ENCODE measurements at places on chromosomes 5 and 9. TPM values are rescaled to one million over a fixed set of nuclear protein-coding genes. Genes with fewer than 3 reads are reported as not detected.

The KCNMB1 gene
- not detected for total RNA-seq

- no peaks in the 10 kb centered on the region for H3K36me3 ChIP-seq
- no peak overlapping the region for H3K4me3 ChIP-seq
- no peaks in the 10 kb centered on the region for H3K4me1 ChIP-seq
- no peaks in the 10 kb centered on the region for H3K27me3 ChIP-seq
- no peak overlapping the region for H3K27ac ChIP-seq
- no peak for DNase-seq
These were observed 90.3 kb downstream of the ZNF474 start for GRCh38 chr5:122219436-122220166.

DNA sequence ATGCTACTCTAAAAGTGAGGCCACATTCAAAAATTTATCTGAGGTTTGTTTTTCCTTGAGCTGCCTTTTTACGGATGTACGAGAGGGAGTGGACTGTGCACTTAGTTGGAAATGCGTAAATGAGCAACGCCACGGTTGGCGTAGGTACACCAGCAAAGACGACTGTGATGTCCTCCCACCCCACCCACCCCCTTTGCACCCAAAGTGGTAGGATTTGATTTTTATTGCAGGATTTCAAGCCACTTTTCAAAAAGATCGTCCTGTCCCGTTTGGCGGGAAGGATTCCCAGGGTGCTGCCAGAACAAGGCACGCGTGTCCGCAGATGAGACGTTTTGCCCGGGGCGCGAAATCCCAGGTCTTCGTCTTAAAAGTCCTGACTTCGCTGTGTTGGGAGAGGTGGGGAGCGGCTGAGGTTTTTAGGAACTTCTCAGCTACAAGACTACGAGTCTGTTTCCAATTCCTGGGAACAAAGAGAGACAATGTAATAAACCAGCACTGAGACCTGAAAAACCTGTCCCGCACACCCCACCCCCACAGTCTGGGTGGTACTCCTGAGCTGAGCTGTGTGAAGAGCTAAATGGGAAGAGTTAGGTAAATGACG is 1.0 kb upstream of the TLE1 start:
- peak; percentile 41 for DNase-seq
- peaks cover 17% of the 10 kb centered on the region for H3K4me1 ChIP-seq
- H3K36me3 ChIP-seq, result no peaks in the 10 kb centered on the region

The SOHLH1 gene
- total RNA-seq, result not detected

DNA sequence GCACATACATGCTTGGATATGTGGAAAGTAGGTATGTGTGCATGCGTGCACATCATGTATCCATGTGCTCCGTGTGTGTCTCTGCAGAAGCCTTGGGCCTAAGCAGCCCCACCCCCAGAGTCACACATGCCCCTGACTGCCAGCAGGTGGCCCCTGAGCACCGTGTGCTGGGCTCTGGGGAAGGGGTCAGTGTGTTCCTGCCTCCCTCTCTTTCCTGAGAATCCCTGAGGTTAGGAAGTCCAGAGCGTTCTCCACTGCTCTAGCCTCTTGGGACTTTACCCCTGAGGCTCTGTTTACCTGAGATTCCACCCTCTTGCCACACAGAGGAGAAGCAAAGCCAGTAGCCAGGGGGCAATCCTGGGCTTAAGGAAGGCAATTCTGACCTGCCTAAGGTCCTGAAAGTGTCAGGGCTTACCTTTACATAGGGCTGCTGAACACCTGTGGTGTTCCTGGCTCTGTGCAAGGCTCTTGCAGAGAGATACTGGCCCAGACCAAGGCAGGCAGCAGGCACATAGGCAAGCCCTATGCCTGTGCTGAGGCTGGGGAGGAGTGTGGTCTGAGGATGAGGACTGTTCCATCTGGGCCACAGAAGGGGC is 207.3 kb downstream of the TMEM38B start:
- H3K4me3 ChIP-seq, result no peak overlapping the region
- DNase-seq, result peak; percentile 20
- no peak overlapping the region for H3K27ac ChIP-seq
- no peaks in the 10 kb centered on the region for H3K36me3 ChIP-seq
- no peaks in the 10 kb centered on the region for H3K27me3 ChIP-seq
- H3K4me1 ChIP-seq, result no peaks in the 10 kb centered on the region

The PTGS1 gene
- 13.4 TPM for total RNA-seq

GRCh38 chr5:170195961-170196360 is 36.8 kb upstream of the C5orf58 start:
- no peaks in the 10 kb centered on the region for H3K4me1 ChIP-seq
- H3K4me3 ChIP-seq, result no peak overlapping the region
- DNase-seq, result no peak
- H3K36me3 ChIP-seq, result no peaks in the 10 kb centered on the region

DNA sequence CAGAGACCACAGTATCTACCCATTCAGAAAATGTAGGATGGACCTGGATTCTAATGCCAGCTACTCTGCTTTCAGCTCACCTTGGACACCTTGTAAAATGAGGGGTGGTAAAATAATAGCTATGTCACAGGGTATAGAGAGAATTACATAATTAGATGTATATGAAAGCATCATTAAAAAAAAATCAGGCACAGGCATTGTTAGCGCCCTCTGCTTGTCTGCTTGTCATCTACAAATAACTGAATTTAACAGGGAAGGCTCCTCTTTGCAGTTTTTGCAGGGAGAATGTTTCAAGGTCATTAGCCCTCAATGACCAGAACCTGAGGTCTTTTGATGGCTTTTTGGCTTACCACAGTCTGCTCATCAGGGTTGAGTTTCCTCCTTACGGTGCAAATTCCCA is 58.0 kb downstream of the GPR21 start:
- peaks cover 5% of the 10 kb centered on the region for H3K36me3 ChIP-seq
- H3K4me1 ChIP-seq, result no peaks in the 10 kb centered on the region
- no peak overlapping the region for H3K27ac ChIP-seq
- H3K27me3 ChIP-seq, result no peaks in the 10 kb centered on the region

The PTGER4 gene
- total RNA-seq, result 5.4 TPM

The CCNO gene
- total RNA-seq, result not detected

DNA sequence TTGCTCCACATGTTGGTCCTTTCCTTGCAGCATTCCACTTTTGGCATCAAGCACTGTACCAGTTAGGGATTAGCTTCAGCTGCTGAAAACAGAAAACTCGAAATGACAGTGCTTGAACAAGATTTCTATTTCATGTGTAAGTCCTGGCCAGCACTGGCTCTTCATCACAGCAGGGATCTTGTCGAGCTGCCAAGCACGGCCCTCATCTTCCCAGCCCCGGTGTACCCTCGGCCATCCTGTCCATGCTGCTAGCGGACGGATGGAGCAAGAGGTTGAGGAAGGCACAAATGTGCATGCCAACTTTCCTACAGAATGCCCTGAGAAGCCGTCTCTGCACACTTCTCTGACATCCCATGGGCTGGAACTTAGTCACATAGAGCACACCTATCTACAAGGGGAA is 130.6 kb downstream of the TENT4A start:
- no peaks in the 10 kb centered on the region for H3K36me3 ChIP-seq
- no peaks in the 10 kb centered on the region for H3K27me3 ChIP-seq
- H3K27ac ChIP-seq, result no peak overlapping the region
- H3K4me1 ChIP-seq, result no peaks in the 10 kb centered on the region
- DNase-seq, result no peak

The LCN9 gene
- not detected for total RNA-seq

The CDX1 gene
- total RNA-seq, result 0.33 TPM

The PTRH1 gene
- total RNA-seq, result 13.1 TPM

- H3K27me3 ChIP-seq, result no peaks in the 10 kb centered on the region
- H3K27ac ChIP-seq, result no peak overlapping the region
- H3K4me1 ChIP-seq, result peaks cover 17% of the 10 kb centered on the region
- peak; percentile 52 for DNase-seq
- no peak overlapping the region for H3K4me3 ChIP-seq
- H3K36me3 ChIP-seq, result peaks cover 3% of the 10 kb centered on the region
These were observed 4.1 kb downstream of the GALNT10 start for GRCh38 chr5:154194345-154195329.

DNA sequence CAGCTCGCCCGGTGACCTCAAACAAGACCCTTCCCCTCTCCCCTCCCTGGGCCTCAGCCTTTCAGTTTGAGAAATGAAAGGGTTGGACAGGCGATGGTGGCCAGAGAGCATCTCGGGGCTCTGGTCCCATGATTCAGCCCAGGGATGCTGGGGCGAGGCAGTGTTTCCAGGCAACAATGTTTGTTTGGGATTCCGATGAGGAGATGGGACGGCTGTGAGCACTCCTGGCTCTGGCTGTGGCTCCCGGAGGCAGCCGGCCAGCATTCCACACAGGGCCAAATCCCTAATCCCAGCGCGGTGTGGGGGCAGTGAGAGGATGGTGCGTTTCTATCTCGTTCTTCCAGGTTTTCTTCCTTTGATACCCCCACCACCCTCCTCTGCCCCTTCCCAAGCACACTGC is 66.0 kb downstream of the HMCN2 start:
- peaks cover 15% of the 10 kb centered on the region for H3K27me3 ChIP-seq
- H3K4me1 ChIP-seq, result peaks cover 14% of the 10 kb centered on the region
- no peak overlapping the region for H3K27ac ChIP-seq
- H3K36me3 ChIP-seq, result no peaks in the 10 kb centered on the region
- H3K4me3 ChIP-seq, result no peak overlapping the region

- H3K27ac ChIP-seq, result no peak overlapping the region
- peaks cover 15% of the 10 kb centered on the region for H3K4me1 ChIP-seq
- H3K4me3 ChIP-seq, result no peak overlapping the region
- no peak for DNase-seq
- no peaks in the 10 kb centered on the region for H3K27me3 ChIP-seq
These were observed 3.0 kb downstream of the EIF4EBP3 start for GRCh38 chr5:140550147-140551079.

The RANBP3L gene
- under 0.01 TPM for total RNA-seq

The C9orf50 gene
- 0.17 TPM for total RNA-seq

The SPATA31E1 gene
- total RNA-seq, result not detected

The ARID3C gene
- total RNA-seq, result under 0.01 TPM

DNA sequence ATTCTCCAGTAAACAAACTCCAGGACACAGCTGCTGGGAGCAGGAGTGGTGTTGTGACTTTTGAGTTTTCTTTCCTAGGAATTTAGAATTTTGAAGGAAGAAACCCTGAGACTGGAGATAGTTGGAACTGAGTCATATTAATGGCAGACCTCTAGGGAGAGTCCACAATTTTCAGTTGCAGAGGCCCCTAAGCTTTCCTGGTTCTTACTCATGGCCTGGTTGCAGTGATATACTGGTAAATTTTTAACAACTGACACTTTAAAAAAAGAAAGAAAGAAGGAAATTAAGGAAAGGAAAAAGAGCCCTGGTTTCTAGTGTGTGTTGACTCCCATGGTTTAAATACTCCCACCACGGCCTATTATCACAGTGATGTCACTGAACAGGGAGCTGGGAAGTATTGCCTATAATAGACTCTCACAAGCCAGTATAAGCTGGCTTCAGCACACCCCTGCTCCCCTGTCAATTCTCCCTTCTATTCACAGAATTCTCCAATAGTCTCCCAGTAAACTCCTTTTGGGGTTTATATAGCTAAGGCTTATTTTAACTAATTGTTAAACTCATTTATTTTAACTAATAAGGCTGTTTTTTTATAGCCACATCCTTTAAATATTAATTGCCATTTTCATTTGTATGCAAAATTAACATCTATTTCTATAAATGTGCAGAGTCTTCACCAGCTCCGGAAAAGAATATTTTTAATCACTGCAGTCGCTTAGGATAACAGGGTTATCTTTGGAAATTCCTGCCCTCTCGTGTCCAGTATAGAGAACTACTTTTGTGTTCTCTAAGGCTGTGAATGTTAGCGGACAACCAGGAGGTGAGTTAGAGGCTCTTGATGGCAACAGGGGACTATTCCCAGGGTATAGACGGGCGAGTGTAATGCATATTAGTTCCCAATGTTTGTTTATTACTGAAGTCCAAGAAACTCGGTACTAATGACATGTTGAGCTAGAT is 59.7 kb downstream of the GGTA1 start:
- no peak overlapping the region for H3K4me3 ChIP-seq
- no peak overlapping the region for H3K27ac ChIP-seq
- H3K4me1 ChIP-seq, result no peaks in the 10 kb centered on the region

The SH3RF2 gene
- total RNA-seq, result 1.2 TPM

GRCh38 chr5:75965292-75965691 is 117.9 kb upstream of the SV2C start:
- H3K36me3 ChIP-seq, result no peaks in the 10 kb centered on the region
- no peak overlapping the region for H3K27ac ChIP-seq
- H3K27me3 ChIP-seq, result no peaks in the 10 kb centered on the region
- DNase-seq, result no peak
- no peaks in the 10 kb centered on the region for H3K4me1 ChIP-seq

- no peaks in the 10 kb centered on the region for H3K36me3 ChIP-seq
- peak; percentile 53 for DNase-seq
- H3K4me1 ChIP-seq, result peaks cover 11% of the 10 kb centered on the region
- H3K4me3 ChIP-seq, result no peak overlapping the region
- H3K27me3 ChIP-seq, result no peaks in the 10 kb centered on the region
These were observed 174.9 kb upstream of the HMHB1 start for GRCh38 chr5:143636931-143637528.

The ACTBL2 gene
- under 0.01 TPM for total RNA-seq

DNA sequence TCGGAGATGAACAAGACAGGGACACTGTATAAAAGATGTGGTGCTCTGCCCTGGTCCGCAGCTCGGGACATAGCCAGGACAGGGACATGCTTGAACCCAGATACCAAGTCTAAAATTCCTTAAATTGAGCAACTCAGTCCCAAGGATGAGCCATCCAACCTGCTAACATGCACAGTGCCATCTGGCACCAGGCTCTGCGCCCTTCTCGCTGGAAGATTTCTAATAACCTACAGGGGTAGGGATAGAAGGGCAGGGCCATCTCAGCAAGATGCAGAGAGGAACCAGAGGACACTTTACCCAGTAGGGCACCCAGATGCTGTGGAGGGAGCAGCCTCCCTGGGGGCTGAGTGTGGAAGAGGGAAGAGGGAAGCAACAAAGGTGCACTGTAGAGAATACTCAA is 60.1 kb downstream of the SEMA4D start:
- no peak for DNase-seq
- no peak overlapping the region for H3K27ac ChIP-seq
- no peaks in the 10 kb centered on the region for H3K4me1 ChIP-seq
- H3K4me3 ChIP-seq, result no peak overlapping the region

- no peak overlapping the region for H3K4me3 ChIP-seq
- no peaks in the 10 kb centered on the region for H3K4me1 ChIP-seq
- H3K27me3 ChIP-seq, result no peaks in the 10 kb centered on the region
- no peak for DNase-seq
These were observed 396.9 kb downstream of the CDH9 start for GRCh38 chr5:26641492-26641891.

DNA sequence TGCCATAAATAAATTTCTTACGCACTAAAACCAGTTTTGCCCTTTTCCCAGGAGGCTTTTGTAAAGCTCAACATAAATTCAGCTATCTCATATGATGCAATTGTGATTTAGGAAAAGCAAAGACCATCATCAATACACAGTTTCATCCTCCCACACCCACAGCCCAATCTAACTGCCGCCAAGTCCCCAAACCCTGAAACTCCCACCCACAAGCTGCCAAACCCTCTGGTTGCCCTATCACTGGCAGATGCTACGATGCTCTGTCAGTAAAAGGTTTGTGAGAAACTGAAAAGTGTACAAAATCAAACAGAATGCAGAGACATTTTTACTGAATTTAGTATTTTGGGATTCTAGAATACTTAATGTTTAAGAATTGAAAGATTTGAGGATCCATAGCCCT is 42.8 kb upstream of the NR4A3 start:
- no peaks in the 10 kb centered on the region for H3K36me3 ChIP-seq
- peaks cover 2% of the 10 kb centered on the region for H3K4me1 ChIP-seq
- DNase-seq, result no peak
- no peak overlapping the region for H3K4me3 ChIP-seq

The SMIM33 gene
- total RNA-seq, result not detected

The ECM2 gene
- 6.8 TPM for total RNA-seq

Data from fibroblast of lung (primary cell).